ENCODE measurements at places on chromosomes 16 and 17.

DNA sequence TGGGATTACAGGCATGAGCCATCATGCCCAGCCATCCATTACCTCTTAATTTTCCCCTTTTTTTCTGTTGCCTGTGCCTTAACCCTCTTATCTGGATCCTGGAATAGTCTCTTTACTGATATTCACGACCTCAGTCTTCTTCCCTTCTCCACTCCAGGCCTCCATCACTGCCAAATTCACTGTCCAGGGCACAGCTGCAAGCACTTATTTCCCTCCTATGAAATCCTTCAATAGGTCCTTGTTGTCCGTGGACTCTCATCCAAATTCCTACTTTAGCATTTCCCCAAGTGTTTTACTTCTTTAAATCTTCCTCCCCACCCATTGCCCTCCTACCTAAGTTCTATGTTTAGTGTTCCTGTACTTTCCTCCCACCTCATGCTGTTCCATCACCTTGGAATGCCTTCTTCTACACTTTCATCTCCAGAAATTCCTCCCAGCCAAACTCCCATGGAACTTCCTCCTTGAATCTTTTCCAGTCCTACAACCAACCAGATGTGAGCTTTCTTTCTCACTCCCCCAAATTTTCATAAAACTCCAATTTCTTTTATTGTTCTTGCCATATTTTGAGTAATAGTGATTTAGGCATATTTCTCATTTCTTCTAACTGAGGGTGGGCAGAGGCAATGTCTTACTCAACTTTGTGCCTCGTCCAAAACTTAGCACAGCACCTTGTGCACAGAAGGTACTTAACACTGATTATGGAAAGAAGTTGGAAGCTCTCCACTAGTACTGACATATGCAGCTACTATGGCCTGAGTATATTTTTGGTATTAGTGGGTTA lies 35.3 kb downstream of the FAM20A start:
- DNase-seq, result no peak

GRCh38 chr16:1407753-1408152 lies 6.8 kb downstream of the UNKL start:
- no peak for DNase-seq

DNA sequence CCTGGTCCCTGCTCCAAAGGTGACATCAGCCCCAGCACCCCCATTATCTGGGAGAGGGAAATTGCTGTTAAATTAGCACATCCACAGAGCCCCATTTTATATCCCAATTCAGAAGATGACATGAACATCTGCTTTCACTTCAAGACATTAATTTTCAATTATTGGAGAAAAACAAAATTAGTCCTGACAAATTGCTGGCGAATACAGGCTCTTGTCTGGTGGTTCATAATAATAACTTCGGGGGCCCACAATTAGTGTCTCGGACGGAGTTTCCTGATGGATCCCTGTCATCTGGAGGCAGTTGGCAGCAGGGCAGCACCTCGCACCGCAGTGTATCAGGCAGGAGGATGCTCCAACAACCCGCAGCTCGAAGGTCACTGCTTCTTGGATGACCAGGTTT lies 7.4 kb downstream of the ZNF423 start:
- DNase-seq, result no peak

DNA sequence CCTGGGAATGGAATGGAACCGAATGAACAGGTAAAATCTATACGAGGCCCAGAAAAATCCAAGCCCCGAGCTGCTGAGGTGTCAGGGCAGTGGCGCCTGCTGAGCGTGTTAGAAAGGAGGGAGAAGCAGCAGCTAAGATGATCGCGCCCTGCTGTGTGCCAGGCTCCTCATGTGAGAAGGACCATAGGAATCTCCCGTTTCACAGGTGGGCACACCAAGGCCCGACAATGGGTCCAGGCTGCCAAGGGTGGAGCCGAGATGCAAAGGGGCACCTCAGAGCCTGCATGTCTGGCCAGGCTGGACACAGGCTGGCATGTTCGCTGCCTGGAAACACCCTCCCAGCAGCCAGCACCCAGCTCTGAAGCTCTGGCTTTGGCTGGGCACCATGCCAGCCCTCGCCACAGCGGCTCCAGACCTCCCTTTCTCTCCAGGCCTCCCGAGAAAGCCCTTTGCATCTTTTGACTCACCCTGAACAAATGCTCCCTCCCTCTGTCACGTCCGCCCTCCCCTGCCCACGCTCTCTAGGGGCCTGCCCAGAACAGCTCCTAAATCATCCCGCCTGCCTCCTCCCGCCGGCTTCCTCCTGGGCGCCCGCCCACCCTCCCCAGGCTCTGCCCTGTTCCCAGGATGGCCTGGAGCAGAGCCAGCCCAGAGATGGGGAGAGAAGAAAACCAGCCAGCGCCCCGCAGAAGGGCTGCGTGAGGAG lies 217.8 kb upstream of the GSE1 start:
- no peak for DNase-seq

- DNase-seq, result no peak
Observed at GRCh38 chr17:58144801-58145200, 3.4 kb upstream of the OR4D1 start.

- DNase-seq, result no peak
Observed at GRCh38 chr16:86931410-86931941, 353.1 kb downstream of the FOXL1 start.

GRCh38 chr17:60391471-60392041 lies 377 bp downstream of the USP32 start:
- DNase-seq, result no peak

DNA sequence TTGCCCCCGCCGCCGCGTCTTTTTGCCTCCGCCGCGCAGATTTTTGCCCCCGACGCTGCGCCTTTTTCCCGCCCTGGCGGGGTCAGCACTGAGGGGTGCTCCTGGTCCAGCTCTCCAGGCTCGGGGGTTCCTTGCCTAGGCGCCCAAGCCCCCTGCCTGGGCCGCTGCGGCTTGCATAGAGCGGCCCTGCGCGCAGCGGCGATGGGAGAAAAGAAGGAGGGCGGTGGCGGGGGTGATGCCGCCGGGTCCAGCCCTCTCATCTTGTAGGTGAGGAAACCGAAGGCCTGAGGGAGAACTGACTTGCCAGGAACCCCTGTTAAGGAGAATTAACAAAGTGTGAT lies 330.8 kb upstream of the WSB1 start:
- DNase-seq, result no peak

- DNase-seq, result no peak
Observed at GRCh38 chr17:13775450-13775849, 173.7 kb upstream of the HS3ST3A1 start.

DNA sequence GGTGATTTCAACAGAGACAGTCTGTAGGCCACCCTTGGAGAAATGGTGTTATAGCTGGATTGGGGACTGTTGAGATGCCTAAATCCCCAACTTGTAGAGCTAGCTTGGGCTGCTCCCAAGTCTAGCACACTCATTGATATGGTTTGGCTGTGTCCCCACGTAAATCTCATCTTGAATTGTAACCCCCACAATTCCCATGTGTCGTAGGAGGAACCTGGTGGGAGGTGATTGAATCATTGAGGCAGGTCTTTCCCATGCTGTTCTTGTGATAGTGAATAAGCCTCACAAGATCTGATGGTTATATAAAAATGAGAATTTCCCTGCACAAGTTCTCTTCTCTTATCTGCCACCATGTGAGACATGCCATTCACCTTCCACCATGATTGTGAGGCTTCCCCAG lies 536.0 kb downstream of the CDH13 start:
- DNase-seq, result no peak

GRCh38 chr17:63785556-63785955 lies 11.6 kb downstream of the DDX42 start:
- DNase-seq, result no peak

GRCh38 chr16:6853565-6853964 lies 479.1 kb upstream of the RBFOX1 start:
- DNase-seq, result no peak

- no peak for DNase-seq
Observed at GRCh38 chr16:82059161-82059982, 24.3 kb downstream of the HSD17B2 start.

DNA sequence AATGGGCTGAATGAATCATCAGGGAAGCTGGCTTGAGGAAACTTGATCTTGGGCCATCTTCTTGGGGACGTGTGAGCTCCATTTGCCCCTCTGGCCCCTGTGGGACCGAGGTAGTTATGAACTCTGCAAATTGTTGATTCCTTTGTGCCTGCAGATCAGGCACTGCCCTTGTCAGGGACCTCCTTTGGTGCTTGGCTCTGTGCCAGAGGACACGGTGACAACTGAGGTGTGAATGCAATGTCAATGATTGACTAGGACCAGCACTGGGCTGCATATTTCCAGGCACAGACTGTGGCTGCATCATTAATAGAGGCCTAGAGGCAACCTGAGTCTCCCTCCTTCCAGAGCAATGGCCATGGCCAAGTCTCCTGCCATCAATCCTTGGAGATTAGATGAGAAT lies 23.8 kb downstream of the PDILT start:
- DNase-seq, result no peak

- DNase-seq, result no peak
Observed at GRCh38 chr16:85245307-85246172, 133.3 kb upstream of the CIBAR2 start.

- no peak for DNase-seq
Observed at GRCh38 chr16:58507195-58507962, 7.4 kb downstream of the NDRG4 start.

GRCh38 chr17:9148905-9149525 lies 127.7 kb downstream of the NTN1 start:
- no peak for DNase-seq

DNA sequence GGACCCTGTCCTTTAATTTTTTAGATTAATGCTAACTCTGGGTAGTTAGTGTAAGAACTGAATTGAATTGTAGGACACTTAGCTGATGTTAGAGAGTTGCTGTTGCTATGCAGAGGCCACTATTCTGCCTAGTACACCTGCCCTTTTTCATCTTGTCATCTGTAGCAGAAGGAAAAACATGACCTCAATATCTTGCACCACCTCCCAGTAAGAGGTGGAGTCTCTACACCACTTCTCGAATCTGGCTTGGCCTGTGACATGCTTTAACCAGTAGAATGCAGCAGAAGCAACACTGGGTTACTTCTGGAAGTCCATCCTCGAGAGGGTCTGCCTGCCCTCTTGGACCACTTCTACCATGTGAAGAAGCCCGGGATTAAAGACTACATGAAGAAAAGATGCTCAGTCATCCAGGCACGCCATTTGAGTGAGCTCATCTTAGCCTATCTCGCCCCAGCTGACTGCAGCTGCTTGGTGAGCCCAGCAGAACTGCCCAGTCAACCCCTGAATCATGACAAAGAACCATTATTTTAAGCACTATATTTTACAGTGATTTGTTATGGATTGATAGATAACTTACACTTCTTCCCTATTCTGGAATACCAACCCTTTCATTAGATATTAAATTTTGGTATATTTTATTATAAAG lies 153.5 kb downstream of the MYO1D start:
- no peak for DNase-seq

DNA sequence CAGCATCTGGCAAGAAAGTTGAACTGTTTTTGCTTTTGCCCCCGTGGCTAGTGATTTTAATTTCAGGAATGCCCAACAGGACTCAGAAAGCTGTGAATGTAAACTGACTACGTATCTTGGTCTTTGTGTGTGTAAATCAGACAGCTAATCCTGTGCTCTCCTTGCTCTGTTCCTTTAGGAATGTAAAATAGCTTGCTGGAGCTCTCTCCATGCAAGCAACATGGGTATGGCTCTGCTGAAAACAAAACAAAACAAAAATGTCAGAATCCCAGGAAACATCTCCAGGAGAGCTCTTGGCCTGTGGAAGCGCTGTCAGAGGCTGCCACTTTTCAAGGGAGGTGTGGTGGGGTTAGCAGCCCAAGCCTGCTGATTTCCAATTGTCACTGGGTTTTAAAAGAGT lies 161.8 kb upstream of the NOG start:
- no peak for DNase-seq

DNA sequence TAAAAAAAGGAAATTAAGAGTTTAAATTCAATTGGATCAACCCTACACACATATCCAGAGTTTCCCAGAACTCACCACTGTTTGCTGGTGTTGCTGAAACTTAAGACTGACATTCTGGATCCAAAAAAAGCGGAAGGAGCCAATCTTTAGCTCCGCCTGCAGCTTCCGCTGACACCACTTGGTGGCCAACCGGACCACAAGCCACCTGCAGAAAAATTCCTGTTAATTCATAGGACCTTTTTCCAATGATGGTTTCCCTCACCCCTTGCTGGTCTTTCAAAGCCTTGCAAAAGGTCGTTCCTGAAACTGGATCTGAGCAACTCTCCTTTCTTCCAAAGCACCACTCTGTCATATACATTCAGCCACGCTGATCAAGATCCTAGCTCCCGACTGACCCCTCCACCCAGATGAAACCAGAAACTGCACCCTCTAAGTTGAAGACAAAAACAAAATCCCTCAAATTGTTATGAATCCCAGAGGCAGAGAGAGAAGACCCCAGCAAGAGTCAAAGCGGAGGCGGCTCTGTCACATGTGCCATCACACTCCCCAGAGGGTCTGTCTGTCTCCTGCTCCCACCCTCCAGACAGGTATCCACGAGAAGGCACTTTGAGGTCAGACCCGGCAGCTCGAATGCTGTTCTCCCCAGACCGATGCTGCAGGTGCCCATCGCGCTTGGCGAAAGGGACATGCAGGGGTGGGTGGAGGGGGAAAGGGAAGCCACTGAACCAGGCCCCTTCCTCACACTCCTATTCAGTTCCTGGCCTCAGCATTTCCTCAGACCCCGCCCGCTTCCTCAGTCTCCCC lies 773 bp downstream of the BLTP2 start:
- no peak for DNase-seq

DNA sequence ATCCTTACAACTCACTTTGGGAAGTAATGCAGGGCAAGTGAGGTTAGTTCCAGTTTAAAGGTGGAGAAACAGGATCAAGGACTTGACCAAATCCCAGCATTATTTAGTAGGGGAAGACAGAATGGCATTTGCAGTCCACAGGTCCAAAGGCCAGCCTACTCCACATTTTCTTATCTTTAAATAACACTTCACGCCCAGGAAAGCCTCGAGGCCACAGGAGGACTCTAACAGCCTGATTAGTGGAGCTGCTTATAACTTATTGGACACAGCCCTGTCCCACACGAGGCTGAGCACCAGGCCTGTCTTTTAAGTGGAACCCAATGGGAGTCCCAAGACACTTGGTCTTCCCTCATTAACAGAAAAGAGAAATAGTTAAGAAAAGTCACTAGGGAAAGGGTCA lies 12.1 kb upstream of the HYDIN start:
- no peak for DNase-seq

- DNase-seq, result no peak
Observed at GRCh38 chr16:72050769-72051464, 3.4 kb upstream of the HP start.

Data from SK-N-MC (cell line).